H1 (cell line): ENCODE measurements at places on chromosomes 7 and 10. TPM values are rescaled to one million over a fixed set of nuclear protein-coding genes. Genes with fewer than 3 reads are reported as not detected.

GRCh38 chr10:85851325-85851724 is 515.3 kb downstream of the GRID1 start:
- no peak overlapping the region for H3K27ac ChIP-seq
- H3K27me3 ChIP-seq: no peaks in the 10 kb centered on the region

GRCh38 chr7:151309311-151309710 is 32.3 kb upstream of the NUB1 start:
- no peak for DNase-seq
- H3K4me1 ChIP-seq: no peaks in the 10 kb centered on the region
- H3K27me3 ChIP-seq: no peaks in the 10 kb centered on the region

- no peak overlapping the region for H3K27ac ChIP-seq
- H3K4me3 ChIP-seq: no peak overlapping the region
- no peaks in the 10 kb centered on the region for H3K27me3 ChIP-seq
- peaks cover 16% of the 10 kb centered on the region for H3K4me1 ChIP-seq
- no peaks in the 10 kb centered on the region for H3K36me3 ChIP-seq
Observed at GRCh38 chr10:7563368-7563767, 103.4 kb downstream of the ITIH5 start.

DNA sequence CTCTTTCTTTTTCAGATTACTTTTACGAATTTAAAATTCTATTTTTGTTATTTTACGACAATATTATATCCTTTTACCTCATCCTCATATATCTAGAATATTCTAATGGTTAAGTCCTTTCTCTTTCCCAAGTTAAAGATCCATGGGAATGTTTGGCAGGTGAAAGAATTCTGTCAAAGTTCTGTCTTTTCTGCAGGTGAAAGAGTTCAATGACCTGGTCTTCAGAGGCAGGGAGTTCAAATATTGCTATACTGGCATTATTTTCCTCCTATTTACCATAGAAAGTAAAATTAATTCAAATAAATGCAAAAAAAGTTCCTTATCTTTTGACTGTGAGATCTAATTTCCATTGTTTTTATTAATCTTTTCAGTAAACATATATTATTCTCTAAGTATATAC is 194.3 kb downstream of the ARL4A start:
- H3K36me3 ChIP-seq: no peaks in the 10 kb centered on the region
- no peak overlapping the region for H3K4me3 ChIP-seq
- no peak overlapping the region for H3K27ac ChIP-seq
- H3K4me1 ChIP-seq: no peaks in the 10 kb centered on the region

GRCh38 chr10:2944788-2945187 is 122.6 kb upstream of the PFKP start:
- H3K27ac ChIP-seq: no peak overlapping the region
- no peaks in the 10 kb centered on the region for H3K27me3 ChIP-seq
- H3K4me1 ChIP-seq: no peaks in the 10 kb centered on the region
- H3K36me3 ChIP-seq: no peaks in the 10 kb centered on the region

DNA sequence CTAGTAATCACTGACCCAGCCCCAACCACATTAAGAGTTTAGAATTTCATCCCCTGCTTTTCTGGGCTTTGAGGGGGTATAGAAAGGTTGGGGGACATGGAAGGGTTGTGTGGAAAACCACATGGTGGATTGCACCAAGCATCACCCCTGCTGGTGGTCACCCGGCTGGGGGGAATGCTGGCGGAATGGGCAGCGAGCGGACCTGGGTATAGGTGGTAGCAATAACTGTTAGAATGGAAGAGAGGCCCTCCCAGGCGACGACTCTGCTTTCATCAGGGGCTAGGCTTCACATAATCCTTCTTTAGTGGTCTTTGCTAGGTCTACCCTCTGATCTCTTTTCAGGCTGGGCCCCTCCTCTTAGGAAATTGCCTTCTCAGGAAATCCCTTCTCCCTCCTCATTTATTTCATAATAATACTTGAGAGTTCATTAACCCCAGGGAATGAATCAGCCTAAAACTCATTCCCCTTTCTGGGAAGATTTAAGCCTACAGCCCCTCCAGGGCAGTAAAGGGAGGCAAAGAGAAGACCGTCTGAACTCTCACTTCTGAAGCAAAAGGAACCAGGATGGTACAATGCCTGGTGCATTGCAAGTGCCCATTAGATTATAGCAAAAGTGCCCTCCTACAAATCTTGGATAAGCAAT is 90.7 kb upstream of the LEP start:
- H3K36me3 ChIP-seq: no peaks in the 10 kb centered on the region
- H3K27ac ChIP-seq: no peak overlapping the region
- H3K4me3 ChIP-seq: no peak overlapping the region
- no peaks in the 10 kb centered on the region; the same call in none of the 2 replicates for H3K27me3 ChIP-seq
- peaks cover 7% of the 10 kb centered on the region for H3K4me1 ChIP-seq

- H3K27ac ChIP-seq: no peak overlapping the region
- no peaks in the 10 kb centered on the region for H3K27me3 ChIP-seq
- no peak overlapping the region for H3K4me3 ChIP-seq
Observed at GRCh38 chr10:74187237-74187636, 36.2 kb downstream of the ADK start.

PDZD7 gene
- 0.88 and 1.1 TPM in 2 replicates for total RNA-seq

CFAP69 gene
- 3.2 and 3.8 TPM in 2 replicates for total RNA-seq

FGFBP3 gene
- 115 and 120 TPM in 2 replicates for total RNA-seq

MGMT gene
- 9.1 and 9.9 TPM in 2 replicates for total RNA-seq
